ENCODE measurements at places on chromosomes 3 and 15.

GRCh38 chr15:39491886-39492490, 88.9 kb upstream of the THBS1 start:
- DNase-seq = no peak

- DNase-seq = no peak
Observed at GRCh38 chr3:141940194-141940776, 63.8 kb downstream of the ATP1B3 start.

DNA sequence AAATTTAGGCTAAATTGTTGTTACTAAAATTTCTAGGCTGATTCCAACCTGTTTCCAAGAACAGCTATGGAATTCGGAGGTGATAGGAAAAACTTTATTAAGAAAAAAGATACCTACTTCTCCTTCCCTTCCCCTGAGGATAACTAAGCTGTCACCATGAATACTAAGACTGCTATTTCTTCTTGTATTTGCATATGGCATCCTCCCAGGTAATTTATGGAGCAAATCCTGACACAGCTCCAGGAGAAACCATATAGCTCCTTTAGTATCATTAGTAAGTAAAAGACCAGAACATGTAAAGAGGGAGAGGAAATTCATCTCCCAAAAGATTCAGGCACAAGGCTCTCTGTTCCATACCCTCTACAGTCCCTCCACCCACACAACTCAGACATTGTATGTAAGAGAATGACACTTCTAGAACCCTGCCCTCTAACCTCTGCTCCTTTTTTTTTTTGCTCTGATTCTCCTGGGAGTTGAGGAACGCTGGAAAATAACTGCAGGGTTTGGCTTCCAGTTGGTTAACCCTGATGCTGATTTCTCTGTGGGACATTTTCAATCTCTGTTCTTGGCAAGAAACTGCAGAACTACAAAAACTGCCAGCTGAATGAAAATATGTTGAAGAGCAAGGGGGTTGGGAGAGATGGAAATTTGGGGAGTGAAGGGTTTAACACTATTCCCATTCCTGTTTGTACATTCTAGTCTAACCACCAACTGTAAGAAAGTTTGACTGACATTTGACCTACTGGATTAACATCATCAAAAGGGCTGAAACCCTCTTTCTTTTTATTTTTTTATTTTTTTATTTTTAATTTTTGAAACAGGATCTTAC, 14.2 kb upstream of the MAGI1 start:
- DNase-seq = peak; percentile 15

GRCh38 chr3:160003520-160004128, 15.0 kb downstream of the IL12A start:
- peak; percentile 38 for DNase-seq

DNA sequence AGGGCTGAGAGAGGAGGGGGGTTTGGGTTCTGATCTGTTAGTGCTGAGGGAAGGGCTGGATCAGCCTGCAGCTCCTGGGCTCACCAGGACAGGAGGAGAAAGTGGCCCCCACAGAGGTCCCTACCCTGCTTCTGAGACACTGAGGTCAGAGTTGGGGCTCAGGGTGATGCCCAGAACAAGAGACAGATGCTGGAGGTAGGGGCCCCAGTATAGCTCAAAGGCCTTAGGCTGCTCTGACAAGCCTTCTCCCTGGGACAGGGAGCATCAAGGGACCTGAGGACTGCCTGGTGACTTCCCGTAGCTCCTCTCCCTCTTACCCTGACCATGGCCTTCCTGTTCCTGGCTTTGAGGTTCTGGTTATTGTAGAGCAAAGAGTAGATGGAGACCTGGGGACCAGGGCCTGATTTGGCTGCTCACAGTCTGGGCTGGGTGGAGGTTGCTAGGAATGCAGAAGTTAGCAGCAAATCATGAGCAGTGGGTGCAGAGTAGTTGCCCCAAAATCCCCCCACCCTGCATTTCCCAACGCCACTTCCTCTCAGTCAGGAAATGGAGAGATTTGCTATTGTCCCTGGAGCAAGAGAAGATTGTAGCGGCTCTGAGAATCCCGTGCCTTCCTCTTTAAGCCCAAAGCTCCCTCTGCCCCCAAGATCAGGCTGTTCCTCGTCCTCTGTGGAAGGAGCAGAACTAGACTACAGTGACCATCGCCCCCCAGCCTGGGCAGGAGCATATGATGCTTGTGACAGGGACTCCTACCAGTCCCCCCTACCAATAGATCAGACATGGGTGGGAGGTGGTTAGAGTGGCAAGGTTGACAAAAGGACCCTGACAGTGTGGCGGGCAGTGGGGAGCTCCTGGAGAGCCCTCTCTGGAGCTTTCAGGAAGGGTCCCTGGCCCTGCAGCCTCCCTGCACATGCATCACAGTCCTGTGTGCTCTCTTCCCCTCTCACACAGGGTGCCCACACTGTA, 47.4 kb upstream of the SEC22A start:
- DNase-seq = no peak

DNA sequence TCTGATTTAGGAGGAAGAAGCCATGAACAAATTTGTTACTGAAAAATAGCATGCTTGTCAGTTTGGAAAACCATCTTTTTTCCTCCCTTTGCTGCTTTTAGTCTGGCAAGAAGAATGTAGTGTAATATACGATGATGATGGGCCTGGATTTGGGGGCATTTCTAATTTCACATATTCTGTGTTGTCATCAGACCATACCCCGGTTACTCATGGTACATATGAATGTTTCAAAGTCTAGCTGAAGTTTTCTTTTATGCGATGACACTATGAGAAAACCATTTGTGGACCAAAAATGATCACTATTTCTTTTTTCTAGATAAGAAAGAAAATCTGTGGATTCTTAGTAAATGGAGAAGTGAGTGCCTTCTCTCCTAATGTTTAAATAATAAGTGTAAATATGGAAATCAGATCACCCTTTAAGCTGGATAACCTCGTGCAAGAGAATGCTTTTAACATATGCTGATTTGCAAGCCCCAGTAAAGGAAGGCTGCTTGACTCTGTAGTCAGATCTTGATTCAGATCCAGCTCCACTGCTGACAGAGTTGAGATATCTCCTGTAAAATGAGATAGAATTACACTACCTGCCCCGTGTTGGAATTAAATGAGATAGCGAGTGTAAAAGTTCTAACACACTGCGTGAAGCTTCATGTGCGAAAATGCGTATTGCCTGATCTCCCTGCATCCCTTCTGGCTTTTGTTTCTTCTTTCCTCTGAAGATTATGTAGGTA, 3.0 kb downstream of the MEF2A start:
- DNase-seq = no peak
